ENCODE measurements at places on chromosomes 12 and 14.

DNA sequence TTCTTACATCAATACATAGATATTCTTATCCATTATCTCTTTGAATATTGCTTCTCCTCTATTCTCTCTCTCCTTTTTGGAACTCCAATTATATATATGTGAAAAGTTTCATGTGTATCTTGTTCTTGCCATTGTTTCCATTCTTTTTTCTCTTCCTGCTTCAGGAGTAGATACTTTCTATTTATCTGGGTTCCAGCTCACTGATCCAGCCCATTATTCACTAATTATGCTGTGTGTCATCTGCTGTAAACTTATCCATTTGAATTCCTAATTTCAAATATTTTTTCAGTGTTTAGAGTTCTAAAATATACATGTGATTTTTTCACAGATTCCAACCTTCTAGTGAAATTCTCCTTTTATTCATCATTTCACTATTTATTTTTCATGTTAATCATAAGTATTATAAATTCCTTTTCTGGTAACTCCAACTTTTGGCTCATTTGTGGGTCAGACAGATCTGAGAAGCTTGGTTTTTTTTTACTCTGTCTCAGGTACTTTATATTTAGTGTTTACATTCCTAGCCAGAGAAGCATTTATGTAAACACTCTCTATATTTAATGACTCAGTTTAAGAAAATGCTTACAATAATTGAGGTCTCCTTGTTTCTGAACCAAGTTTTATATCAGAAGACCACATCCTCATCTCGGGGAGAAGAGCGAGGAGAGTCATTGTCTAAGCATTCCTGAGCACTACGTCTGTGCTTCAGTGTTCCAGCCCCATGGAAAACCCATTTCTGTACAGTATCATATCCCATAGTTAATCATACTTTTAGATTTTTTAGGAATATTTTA is 15.9 kb upstream of the AMIGO2 start:
- DNase-seq = peak; percentile 94

- no peak for DNase-seq
Observed at GRCh38 chr12:99436584-99436983, 211.0 kb upstream of the GARIN6 start.

DNA sequence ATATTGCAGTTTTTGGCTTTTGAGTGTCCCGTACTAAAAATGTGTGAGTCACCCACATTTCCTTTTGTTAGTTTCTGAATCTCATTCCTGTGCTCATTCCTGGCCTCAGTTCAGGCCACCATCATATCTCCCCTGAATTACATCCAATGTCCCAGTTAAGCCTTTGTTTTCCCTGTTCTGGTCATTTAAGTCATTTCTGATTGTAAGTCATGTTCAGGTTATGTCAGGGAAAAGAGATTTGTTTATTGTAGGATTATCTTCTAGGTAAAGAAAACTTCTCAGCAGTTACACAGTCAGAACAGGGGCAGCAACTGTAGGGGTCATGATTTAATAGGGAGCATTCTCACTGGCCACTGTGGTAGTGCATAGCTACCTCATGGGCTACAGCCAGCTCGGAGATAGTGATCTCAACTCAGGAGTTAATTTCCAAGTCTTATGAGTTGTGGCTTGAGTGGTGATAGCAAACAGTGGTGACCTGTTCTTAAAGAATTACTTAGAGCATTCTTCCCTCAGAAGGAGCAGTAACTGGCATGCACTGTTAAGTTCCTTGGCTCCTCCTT is 6.7 kb downstream of the DDX47 start:
- DNase-seq = peak; percentile 99

DNA sequence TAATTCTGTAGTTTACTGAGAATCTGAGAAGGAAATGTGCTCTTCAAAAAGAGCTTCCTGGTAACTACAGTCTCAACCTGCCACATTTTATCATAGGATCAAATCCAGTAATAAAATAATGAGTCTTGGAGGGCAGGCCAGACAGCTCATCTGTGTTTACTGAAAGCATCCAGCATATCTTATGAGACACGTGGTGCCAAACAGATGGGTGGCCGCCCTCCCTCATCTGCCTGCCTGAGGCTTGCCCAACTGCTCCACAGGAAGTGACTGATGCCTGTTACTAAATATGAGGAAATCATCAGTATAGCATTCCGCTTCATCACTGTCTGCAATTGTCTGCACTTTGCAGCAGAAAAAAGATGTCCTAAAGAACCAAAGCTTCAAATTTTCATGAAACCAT is 13.5 kb downstream of the DHRS7 start:
- peak; percentile 96 for DNase-seq

GRCh38 chr14:90698379-90698869 is 117.8 kb downstream of the TTC7B start:
- DNase-seq = peak; percentile 20

- no peak for DNase-seq
Observed at GRCh38 chr12:12958886-12959285, 6.9 kb upstream of the GPRC5D start.

DNA sequence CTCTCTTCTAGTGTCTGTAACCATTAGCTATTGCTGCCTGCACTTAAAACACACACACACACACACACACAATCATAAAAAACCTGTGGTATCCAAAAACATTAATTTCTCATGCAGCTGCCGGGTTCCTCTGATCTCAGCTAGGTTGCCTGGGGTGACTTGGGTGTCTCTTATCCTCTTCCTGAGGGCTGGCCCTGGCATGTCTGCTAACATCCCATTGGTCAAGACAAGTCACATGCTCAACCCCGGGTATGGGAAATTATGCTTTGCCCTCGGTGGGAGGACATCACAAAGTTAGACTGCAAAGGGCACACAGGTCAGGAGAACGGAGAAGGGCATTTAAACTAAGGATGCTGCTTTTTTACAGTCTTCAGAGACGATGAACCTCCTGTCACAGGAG is 55.7 kb downstream of the TRPV4 start:
- peak; percentile 59 for DNase-seq

- no peak for DNase-seq
Observed at GRCh38 chr12:96054244-96054610, 18.8 kb upstream of the LTA4H start.

DNA sequence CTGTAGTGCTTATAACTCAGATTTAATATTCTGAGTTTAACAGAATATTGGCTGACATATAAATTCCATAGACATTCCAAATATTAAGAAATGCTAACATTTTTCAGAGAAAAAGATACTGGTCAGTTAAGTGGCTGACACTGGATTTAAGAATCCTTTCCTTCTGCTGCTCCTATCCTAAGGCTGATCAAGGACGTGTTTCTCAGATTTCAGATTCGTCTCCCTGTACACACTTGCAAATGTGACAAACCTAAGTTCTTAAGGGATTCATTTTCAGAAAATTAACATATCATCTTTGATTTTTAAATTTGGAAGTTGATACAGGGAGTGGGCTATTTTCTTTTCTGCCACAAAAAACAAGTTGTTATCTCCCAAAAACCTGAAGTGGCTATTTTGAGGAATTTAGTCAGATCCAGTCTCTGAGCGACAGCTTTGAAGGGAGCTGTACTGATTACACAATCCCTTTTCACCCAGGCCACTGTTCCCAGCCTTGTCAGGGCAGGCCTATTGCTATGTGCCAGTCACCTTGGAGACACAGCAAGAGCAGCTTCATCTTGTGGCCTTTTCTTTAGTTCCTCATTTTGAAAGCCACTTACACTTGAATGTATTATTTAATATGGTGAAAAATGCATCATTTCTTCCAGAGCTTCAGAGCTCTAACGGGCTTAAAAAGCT is 370.6 kb downstream of the KCNH5 start:
- no peak for DNase-seq

GRCh38 chr14:26597071-26597588 is 703 bp downstream of the NOVA1 start:
- no peak for DNase-seq

DNA sequence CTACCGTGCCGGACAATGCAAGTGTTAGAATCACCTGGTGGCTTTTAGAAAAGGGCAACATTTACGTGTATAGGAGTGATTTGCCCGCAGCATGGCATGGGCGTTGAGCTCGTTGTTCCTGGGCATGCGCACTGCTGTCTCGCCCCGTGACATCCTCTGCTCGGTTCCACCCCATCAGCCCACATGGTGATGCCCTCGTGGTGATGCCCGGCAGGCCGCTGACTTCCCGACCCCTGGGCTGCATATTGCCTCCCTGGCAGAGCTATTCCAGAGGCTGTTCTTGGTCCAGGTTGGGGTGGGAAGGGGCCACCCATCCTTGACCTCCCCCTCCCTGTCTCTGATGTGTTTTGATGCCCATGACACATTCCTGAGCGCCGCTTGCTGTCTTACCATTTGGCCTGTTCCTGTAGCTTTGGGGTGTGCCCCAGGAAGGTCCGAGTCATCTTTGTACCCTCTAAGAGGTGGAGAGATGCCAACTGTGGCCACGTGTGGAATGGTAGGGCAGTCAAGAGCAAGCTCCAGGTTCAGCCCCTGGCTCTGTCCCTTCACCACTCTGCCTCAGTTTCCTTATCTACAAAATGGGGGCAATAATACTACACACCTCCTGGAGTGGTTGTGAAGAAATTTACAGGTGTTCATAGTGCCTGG is 4.8 kb downstream of the HIP1R start:
- no peak for DNase-seq
